ENCODE measurements at places on chromosomes 5 and 9.
A peak's percentile ranks its signal among the peaks of the same experiment; 100 is the strongest.

- peak; percentile 10 for DNase-seq
These were observed 707 bp downstream of the PIP5K1B start for GRCh38 chr9:68705531-68706362.

GRCh38 chr5:16313761-16314160, 134.2 kb upstream of the MARCHF11 start:
- DNase-seq = no peak

- DNase-seq = no peak
These were observed 214.5 kb downstream of the SEMA5A start for GRCh38 chr5:9331372-9331771.

GRCh38 chr9:123640792-123641222, 284.8 kb downstream of the CRB2 start:
- DNase-seq = no peak

All from thyroid gland (tissue), 4 donors.